ENCODE measurements at places on chromosomes 11 and 22.

DNA sequence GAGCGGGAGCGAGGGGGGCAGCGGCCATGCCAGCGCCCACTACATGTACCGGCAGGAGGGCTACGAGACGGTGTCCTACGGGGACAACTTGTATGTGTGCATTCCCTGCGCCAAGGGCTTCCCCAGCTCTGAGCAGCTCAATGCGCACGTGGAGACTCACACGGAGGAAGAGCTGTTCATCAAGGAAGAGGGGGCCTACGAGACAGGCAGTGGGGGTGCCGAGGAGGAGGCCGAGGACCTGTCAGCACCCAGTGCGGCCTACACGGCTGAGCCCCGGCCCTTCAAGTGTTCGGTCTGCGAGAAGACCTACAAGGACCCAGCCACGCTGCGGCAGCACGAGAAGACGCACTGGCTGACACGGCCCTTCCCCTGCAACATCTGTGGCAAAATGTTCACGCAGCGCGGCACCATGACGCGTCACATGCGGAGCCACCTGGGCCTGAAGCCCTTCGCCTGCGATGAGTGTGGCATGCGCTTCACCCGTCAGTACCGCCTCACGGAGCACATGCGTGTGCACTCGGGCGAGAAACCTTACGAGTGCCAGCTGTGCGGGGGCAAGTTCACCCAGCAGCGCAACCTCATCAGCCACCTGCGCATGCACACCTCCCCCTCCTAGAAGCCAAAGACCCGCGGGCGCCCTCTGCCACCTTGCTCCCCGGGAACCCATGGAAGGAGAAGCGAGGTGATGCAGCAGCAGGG, 20.9 kb upstream of the TMEM191C start:
- DNase-seq, result no peak

- peak; percentile 94 for DNase-seq
Measured at GRCh38 chr11:67428052-67429001, at the start of gene RPS6KB2. RPS6KB2 (plus strand) TSS chr11:67428494; CDS start chr11:67428546, 52 bp downstream.

DNA sequence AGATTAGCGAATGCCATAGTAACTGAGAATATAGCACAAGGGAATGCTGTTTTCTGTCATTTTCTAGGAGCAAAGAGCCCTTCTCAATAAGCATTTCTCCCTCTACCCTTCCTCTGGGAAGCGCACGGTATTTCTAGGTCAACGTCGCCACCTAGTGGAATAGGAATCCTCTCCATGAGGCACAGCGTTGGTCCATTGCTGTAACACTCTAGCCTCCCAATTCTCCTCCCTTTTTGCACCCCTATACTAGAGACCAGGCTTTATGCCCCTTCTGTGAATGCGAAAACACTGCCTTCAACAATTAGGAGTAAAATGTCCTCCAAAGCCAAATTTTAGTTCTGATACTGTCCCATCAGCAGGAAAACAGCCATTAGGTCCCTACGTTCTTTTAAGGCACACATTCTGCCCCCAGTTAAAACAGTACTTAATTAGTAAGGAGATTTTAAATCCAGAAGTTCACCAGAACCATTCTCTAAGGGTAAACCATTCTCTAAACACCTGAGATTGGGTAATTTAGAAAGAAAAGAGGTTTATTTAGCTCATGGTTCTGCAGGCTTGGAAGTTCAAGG, 12.8 kb upstream of the HYLS1 start:
- DNase-seq, result peak; percentile 44

- no peak for DNase-seq
Measured at GRCh38 chr11:60455531-60456042, at the start of gene MS4A1. MS4A1 (plus strand) TSS chr11:60455847; CDS start chr11:60462375, 6,528 bp downstream.

DNA sequence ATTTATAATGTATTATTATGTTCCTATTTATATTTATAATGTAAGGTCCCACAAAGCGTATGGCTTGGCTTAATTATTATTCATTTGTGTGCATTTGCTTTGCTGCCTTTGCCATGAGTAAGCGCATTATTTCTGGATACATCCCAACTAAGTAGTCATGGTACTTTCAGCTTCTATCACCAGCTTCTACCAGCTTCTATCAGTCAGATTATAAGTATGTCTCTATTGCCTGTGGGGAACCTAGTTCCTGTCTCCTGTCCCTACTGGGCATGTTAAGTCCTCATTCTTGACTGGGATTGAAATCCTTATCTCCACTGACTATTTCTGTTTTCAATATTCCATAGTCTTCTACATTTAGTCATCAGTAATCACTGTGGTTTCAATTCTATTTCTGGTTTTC, 33.5 kb upstream of the OR10W1 start:
- DNase-seq, result no peak

GRCh38 chr22:50498322-50498890, 9.1 kb downstream of the LMF2 start:
- peak; percentile 44 for DNase-seq

DNA sequence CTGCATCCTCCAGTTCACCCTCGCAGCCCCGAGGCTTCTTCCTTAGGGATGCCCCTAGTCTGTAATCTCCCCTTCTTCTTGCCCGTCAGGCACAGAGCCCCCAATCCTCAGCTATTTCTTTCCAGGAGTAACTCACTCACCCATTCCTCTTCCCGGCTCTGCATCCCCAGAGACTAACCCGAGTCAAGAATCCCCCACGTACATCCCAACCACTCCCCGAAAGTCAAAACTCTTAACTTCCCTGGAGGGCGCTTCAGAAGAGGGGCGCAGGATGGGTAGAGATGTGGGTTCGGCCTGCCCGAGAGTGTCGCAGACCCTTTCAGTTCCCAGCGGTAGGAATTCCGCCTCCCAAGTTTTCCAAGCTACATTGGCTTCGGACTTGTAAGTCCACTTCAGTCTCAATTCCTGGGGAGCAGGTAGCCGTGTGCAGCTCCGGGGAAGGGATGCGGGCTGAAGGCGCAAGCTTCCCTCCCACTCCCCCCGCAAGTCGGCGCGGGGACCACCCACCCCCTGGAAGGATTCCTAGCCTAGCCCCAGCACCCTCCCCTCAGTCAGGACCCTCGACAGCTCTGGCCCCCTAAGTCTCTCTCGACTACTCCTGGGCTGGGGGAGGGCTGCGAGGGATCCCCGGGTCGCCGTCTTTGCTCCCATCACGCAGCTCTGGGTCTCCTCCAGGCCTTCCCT, 871 bp downstream of the BDNF start:
- DNase-seq, result no peak

GRCh38 chr11:32256466-32256865, 165.6 kb downstream of the RCN1 start:
- DNase-seq, result no peak

- no peak for DNase-seq
Measured at GRCh38 chr11:20026629-20027555, 133.4 kb downstream of the DBX1 start.

DNA sequence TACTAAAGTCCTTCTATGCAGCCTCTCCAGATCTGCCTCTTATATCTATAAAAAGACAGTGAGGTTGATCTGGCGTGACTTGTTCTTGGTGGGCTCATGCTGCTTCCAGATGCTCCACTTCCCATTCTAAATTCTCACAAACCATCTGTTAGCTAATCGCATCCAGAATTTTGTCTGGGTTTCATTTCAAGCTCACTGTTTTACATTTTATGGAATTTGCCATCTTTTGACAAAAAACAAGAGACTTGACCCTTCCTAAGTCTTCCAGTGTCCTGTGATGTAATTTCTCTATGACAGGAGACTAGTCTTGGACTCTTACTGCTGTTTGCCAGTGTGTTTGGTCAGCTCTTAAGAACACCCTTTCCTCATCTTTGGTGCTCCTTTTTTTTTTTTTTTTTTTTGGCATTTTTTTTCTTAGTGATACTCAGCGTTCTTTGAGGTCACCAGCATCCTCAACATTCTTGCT, 23.0 kb downstream of the CRKL start:
- no peak for DNase-seq

- no peak for DNase-seq
Measured at GRCh38 chr22:42586381-42586780, 28.3 kb downstream of the POLDIP3 start.

DNA sequence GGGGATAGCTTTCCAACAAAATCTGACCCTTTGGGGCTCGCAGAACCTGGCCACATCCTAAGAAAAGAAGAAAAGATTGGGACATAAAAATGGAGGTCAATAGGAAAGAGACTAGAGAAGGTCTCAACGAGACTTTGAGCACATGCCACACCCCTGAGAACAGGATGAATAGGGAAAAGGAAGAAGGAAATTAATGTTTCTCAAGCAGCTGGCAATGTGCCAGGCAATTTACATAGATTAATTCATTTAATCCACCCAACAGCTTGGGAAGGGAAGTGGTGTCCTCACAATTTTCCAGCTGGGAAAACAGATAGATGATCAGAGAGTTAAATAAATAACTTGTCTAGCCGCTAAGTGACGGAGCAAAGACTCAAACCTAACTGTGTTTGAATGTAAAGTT, 50.7 kb downstream of the PAMR1 start:
- DNase-seq, result no peak

DNA sequence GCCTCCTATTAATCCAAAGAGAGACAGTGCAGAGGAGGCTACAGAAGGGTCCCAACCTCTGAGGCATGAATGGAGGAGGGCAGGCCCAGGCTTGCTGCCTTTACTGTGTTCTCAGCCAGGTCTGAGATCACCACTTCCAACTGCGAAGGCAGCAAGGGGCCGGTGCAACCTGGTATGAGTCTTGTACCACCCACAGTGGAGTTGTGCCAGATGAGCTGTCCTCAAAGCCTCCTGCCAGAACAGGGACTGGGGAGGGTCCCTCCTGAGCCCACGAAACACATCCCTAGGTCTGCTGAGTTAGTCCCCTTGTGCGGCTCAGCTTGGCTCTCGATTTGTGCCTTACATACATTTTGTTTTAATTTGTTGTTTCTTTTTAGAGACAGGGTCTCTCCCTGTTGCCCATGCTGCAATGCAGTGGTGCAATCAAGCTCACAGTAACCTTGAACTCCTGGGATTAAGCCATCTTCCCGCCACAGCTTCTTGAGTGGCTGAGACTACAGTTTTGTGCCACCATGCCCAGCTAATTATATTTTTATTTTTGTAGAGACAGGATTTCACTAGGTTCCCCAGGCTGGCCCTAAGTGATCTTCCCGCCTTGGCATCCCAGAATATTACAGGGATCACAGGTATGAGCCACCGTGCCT, 9.3 kb downstream of the MIF start:
- DNase-seq, result no peak

DNA sequence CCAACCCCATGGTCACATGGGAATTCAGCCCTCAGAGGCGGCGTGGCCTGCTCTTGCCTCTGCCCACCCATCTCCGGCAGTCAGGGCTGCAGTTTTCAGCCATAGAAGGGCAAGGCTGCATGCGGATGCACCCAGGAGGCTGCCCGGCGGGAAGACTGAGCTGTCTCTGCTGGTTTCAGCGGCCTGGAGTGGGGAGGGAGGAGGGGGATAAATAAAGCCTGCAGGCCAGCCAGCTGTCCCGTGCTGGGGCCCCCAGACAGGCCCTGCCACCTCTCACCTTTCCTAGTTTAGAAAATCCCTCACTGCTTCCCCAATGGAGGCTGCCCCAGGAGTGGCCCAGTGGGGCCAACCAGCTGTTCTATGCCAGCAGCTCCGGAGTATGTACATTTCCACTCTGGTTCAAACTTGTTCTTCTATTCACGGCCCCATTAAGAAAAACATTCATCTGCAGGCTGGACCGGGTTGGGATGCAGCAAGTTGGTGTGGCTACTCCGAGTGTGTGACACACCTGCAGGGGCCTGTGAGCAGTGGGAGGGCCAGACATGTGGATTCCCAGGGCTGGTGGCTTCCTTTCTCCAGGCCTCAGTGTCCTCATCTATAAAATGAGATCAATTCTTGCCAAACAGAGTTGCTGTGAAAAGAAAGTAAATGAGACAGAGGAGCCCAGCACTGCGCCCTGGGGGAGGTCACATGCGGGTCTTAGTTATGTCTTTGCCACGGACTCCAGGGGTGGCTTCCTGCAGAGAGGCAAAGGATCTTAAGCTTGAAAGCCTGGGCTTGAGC, 5.0 kb downstream of the MICALL1 start:
- no peak for DNase-seq

DNA sequence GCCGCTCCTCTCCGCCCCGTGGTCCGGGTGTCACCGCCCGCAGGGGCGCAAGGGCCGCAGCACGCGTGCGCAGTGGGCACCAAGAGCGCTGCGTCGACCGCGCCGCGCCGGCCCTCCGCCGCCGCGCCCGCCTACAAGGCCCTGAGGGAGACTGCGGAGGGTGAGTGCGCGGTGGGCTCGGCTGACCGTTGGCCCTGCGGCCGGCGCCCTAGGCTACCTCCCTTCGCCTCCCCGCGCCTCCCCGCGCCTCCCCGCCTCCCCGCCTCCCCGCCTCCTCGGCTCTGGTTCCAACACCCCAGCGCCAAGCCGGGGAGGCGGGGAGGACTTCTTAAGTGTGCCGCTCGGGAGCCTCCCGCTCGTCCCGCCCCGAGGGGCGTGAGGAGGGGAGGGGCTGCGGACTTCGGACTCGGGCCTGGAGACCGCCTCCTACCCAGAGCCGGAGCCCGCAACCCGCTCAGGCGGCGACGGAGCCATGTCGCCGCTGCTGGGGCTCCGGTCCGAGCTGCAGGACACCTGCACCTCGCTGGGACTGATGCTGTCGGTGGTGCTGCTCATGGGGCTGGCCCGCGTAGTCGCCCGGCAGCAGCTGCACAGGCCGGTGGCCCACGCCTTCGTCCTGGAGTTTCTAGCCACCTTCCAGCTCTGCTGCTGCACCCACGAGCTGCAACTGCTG, at the start of gene AQP11:
Gene AQP11 (plus strand): TSS at position 433 of the 673 bp plus-strand sequence. CDS start 40 bp downstream, at position 473.
- DNase-seq, result peak; percentile 26

GRCh38 chr11:131037873-131038272, 121.6 kb upstream of the SNX19 start:
- DNase-seq, result no peak

DNA sequence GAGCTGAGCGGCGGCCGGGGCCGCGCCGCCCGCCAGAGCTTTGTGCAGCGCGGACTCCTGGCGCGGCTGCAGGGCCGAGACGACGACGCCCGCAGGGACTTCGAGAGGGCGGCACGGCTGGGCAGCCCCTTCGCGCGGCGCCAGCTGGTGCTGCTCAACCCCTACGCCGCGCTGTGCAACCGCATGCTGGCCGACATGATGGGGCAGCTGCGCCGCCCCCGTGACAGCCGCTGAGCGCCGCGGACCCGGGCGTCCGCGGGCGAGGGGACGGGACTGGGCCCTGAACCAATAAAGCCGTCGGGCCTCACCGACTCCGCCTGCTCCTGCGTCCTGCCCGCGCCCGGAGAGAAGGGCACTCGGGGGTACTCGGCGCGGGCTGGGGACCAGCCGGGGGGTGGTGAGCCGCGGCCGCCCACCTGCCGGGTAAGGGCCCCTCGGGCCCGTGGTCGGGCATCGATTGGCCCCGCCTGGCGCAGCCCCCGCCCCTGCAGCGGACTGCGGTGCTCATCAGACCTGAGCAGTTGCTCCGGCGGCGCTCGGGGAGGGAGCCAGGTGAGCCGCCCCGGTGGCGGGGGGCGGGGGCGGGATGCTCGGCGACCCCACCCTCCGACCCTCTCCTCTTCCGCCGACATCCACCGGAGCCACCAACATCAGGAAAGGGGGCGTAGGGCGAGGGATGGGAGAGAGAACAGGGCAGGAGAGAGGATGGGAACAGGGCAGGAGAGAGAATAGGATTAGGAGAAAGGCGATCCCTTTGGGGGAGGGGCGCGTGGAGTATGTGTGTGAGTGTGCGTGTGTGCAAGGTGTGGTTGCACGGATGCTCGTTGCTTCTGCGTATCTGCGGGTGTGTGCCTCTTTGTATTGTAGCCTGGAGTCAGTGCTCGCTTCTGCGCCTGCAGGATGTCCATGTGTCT, at the start of gene TMEM25:
Gene TMEM25 (plus strand): TSS at position 510 of the 914 bp plus-strand sequence. CDS start 610 bp downstream, outside the sequence.
- DNase-seq, result no peak

GRCh38 chr11:120441592-120441991, 70.0 kb upstream of the GRIK4 start:
- DNase-seq, result no peak

All from HCT116 (cell line).